RPMI8226 (cell line): ENCODE measurements at places on chromosomes 16 and 17.

- DNase-seq, result no peak
Measured at GRCh38 chr17:69188796-69189195, 39.8 kb downstream of the ABCA10 start.

GRCh38 chr17:39979893-39980350, 685 bp upstream of the PSMD3 start:
- peak; percentile 35 for DNase-seq

DNA sequence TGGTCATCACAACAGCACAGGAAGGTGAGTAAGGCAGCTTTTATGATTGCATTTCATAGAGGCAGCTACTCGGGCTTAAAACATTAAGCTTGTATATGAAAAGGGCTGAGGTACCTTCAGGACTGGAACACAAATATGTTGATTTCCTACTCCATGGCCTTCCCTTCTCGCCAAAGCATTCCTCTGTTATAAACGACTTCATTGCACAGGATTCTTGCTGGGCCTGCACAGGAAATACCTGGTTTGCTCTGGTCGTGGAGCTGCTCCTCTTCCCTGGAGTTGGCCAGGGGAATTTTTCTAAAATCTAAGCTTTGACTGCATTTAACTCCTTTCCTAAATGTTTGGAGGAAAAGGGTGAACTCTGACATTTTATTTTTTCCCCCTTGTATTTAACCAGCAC, 49.0 kb downstream of the CHD9 start:
- DNase-seq, result no peak

- DNase-seq, result no peak
Measured at GRCh38 chr17:38510421-38511149, 82.3 kb downstream of the ARHGAP23 start.

GRCh38 chr16:17160285-17160853, 310.4 kb downstream of the XYLT1 start:
- DNase-seq, result no peak

DNA sequence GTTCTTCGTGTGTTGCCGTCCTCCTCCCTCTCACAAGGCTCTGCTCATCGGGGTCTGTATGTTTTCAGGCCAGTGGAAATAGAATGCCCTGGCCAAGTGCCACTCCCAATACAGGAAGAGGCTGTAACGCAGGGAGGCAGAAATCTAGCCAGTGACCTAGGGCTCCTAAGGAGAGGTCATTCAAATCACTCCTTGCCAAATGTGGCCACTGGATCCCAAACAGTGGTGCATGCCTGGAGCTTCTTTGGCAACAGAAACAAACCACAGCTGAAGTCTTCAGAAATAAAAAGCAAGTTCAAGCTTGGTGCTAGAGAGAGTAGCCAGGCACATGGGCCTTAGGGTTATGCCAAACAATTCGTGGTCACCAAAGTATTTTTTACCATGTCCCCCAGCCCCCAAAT, 66.1 kb downstream of the SMG6 start:
- no peak for DNase-seq

DNA sequence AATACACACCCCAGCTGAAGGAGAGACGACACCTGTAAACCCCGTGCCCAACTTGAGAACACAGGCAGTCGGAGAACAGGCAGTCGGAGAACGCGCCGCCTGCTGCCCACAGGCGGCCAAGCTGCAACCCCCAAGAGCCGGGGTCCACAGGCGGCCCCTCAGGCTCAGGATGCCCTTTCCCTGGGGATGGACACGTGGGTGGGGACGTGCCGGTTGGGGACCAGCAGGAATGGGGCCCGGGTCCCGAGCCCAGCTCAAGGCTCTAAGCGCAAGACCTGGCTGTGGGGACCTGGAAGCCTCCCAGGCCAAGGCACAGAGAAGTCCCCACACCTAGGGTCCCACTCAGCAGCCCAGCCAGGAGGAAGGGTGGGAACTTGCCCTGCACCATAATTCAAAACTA, 79.5 kb upstream of the GNG13 start:
- DNase-seq, result no peak

- no peak for DNase-seq
Measured at GRCh38 chr16:47815655-47816054, 340.1 kb downstream of the ABCC12 start.

- DNase-seq, result peak; percentile 85
Measured at GRCh38 chr16:89201439-89202377, 1.4 kb upstream of the SLC22A31 start.

GRCh38 chr16:57262841-57263540, 17.9 kb downstream of the ARL2BP start:
- no peak for DNase-seq

GRCh38 chr16:1963806-1964505, 670 bp downstream of the RPS2 start:
- DNase-seq, result peak; percentile 44

GRCh38 chr17:80986046-80986445, 5.6 kb upstream of the CHMP6 start:
- DNase-seq, result peak; percentile 73

DNA sequence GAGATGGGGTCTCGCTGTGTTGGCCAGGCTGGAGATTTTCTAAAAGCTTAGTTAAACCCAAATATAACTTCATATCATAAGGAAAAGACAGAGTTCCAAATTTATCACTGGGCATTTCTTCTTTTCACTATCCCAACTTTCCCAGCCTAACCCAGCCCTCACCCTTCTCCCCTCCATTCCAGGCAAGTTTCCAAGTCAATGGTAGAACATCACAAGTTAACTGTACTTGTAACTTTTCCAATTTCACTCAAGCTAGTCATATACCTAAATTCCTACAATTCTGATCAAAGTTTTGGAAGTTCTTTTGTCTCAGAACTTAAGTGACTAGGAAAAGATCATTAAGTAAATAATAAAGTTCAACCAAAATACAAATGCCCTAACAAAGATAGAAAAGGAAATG, 61.2 kb downstream of the USP32 start:
- no peak for DNase-seq

GRCh38 chr16:11306997-11307638, 26.0 kb upstream of the PRM1 start:
- DNase-seq, result peak; percentile 49

DNA sequence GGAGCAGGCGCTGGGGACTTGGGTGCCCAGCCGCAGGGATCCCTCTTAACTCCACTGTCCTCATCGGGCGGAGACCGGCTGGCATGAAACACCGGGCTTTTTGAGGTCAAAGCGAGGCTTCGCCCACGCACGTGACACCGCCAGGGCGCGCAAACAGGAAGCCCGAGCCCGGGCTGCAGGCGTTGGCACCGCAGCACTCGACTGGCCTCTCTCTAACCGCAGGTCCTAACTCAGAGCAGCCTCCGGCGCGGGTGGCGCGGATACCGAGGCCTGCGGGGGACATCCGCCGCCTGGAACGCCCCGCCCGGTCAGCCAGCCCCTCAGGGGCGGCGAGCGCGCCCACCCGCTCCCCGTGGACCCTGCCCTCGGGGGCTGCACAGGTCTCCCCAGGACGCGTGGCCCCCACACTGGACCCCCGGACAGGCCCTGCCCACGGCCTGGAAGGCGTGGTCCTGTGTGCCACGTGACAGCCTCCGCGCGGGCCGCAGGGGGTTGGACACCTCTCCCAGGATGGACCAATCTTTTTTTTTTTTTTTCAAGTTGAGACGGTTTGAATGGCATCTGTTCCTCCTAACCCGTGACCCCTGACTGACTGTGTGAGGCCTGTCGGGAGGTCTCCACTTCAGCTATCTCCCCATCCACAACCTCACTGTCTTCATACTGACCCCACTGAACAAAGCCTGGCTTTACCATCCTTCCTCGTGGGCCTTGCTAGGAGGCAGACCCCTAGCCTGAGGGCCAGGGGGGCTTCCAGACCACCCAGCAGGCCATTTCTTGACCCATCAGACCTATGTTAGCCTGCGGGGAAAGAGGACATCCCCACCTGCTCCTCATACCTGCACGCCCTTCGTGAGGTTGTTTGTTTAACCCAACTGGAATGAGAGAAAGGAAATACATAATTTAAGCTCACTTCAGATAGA, 8.4 kb upstream of the SLC47A2 start:
- DNase-seq, result peak; percentile 82

- no peak for DNase-seq
Measured at GRCh38 chr16:66382966-66383299, 16.4 kb downstream of the CDH5 start.

DNA sequence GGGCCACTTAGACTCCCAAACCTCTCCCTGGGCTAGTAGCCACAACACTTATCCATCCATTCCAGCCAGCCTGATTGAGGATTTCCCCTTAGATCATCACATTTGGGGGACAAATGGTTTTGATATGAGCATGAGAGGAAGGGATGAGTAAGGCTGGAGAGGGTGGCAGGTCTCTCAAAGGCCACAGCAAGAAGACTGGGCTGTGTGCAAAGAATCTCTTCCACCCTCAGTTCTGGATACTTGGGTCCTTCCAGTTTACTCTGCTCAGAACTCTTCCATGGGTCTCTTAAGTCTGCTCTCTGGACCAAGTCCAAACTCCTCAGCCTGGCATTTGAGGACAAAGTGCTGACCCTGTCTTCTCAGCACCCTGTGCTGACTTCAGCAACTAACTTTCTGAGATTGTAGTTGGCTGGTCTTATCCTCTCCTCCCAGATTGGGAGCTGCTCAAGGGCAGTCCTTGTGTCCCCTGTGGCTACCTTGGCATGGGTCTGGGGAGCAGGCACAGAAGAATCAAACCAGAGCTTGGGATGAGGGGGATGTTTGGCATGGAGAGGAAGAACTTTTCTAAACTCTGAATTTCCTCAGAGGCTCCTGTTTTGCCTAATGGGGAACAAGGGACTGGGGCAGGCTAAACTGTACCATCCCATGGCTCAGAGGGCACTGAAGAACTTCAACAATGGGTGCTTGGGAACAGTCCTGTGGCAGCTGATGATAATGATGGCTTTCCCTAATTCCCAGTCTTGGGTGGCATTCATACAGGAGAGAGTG, 3.1 kb upstream of the NFATC3 start:
- peak; percentile 94 for DNase-seq

GRCh38 chr16:26214581-26215174, 522.9 kb downstream of the HS3ST4 start:
- no peak for DNase-seq

DNA sequence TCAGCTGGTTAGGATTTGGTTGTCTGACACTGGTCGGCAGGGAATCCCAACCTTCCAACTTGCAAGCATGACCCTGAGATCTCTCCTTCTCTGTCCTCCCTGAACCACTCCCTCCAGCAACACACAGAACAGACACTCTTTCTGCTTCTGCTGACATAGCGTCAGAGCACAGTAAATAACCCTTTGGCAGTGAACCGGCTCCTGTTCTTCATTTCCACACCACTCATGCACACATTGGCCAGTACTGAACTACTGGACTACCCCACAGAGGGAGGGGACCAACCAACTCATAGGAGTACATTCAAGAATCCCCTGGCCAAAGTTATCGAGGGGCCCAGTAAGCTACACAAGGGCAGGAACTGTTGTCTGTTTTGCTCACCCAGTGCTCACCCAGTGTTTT, 138.2 kb downstream of the ZNF423 start:
- DNase-seq, result no peak

DNA sequence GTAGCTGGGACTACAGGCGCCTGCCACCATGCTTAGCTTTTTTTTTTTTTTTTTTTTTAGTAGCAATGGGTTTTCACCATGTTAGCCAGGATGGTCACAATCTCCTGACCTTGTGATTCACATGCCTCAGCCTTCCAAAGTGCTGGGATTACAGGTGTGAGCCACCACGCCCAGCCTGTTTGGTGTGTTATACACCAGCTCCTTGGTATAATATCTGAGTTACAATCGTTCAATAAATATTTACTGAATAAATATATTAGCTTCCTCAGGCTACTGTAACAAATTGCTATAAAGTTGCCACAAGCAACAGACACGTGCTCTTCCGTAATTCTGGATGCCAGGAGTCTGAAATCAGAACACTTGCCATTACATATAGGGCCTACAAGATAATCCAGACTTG, 13.6 kb upstream of the FAM20A start:
- DNase-seq, result no peak

GRCh38 chr16:70483426-70483825, 29.0 kb downstream of the FCSK start:
- no peak for DNase-seq

DNA sequence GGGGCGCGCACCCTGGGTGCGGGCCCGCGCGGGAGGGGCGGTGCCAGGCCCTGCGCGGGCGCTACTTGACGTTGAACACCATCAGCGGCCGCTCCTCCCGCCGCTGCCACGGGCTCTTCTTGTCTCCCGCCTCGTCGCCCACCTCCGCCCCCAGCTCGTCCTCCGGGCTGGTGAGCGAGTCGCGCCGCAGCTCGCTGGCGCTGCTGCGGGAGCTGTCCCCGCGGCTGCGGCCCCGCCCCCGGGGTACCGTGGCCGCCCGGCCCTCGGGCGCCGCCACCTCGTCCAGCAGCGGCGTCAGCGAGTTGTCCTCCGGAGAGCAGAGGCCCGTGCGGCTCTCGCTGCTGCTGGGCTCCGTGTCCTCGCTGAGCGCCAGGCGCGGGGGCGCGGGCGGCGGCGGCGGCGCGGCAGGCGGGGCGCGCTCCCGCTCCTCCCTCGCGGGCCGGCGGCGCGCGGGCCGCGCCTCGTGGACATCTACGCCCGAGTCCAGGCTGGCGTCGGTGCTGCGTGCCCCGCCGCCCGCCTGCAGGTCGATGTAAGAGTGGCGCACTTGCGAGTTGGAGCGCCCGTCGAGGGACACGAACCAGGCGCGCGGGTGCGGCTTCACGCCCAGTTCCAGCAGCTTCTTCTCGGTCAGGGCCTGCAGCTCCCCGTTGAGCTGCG, 8.7 kb downstream of the GRN start:
- DNase-seq, result peak; percentile 44

DNA sequence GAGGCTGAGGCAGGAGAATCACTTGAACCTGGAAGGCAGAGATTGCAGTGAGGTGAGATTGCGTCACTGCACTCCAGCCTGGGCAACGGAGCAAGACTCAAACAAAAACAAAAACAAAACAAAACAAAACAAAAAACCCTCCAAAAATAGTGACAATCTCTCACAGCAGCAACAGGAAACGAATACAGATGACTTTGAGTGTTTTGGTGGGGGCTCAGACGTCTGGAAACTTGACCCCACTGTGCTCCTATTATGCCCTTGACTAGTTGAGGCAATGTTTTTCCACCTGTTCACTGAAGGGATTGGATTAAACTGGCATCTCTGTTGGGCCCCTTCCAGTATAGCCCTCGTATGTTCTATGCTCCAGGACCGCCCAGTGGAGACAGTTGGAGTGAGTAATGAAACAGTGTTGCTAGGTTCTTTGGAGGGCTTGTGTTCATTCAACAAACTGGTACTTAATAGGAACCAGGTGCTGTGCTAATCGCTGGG, 167.0 kb downstream of the UTP18 start:
- no peak for DNase-seq

- DNase-seq, result no peak
Measured at GRCh38 chr16:66238696-66239095, 127.8 kb upstream of the CDH5 start.

DNA sequence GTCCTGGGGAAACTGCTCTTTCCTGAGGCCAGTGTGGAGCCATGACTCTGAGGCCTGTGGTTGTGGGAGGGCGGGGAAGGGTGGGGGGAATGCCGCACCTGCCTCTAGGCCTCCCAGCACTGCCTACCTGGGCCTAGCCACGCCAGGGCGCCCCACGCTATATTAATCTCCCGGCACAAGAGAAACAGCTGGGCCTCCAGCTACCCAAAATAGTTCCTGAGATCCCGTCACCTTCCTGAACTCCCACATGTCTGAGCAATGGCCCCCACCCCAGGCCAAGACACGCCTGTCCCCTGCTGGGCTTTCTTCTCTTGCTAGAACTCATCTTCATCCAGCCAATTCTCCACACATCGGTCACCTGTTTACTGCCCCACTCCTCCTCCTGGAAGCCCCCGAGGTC, 13.0 kb upstream of the MTSS2 start:
- DNase-seq, result no peak
